ENCODE measurements at places on chromosomes 6 and 20.

- no peak for DNase-seq
These were observed 2.2 kb downstream of the BICRAL start for GRCh38 chr6:42783876-42784642.

DNA sequence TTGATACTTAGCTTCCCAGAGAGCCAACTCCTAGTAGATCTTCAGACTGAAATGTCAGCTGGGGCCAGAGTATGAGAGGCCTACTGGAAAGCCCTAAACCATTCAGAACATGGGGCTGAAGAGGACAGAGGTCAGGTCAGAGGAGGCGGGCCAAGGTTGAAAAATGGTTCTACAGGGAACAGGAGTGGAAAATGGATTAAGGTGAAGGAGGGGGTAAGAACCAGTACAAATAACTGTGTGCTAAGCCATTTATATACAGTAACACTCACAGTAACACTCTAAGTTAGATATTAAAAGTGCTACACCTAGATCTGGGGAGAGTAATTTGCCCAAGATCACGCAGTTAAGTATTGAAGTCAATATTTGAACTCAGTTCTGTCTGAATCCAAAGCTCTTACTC, 313.2 kb upstream of the MAP3K7 start:
- DNase-seq, result no peak

- DNase-seq, result no peak
These were observed 3.8 kb upstream of the CPXM1 start for GRCh38 chr20:2804041-2804828.

GRCh38 chr20:45039475-45039820, 61.5 kb downstream of the KCNS1 start:
- DNase-seq, result no peak

DNA sequence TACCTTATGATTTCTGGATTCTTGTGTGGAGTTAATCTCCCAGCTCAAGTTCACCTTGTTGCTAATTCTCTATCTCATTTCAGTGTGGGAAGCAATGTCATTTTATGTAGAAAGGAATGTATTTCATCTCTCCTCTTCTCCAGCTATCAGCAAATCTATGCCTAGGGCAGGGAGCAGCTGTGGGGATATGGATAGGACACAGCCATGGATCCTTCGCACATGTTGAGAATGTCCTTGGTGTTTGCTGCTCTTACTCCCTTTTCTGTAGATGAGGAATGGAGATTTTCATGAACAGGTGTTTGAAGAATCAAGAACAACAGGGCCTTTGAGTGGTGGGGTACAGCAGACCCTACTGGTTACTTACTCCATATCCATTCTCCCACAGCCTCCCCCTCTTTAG, 182.0 kb downstream of the UST start:
- DNase-seq, result no peak

DNA sequence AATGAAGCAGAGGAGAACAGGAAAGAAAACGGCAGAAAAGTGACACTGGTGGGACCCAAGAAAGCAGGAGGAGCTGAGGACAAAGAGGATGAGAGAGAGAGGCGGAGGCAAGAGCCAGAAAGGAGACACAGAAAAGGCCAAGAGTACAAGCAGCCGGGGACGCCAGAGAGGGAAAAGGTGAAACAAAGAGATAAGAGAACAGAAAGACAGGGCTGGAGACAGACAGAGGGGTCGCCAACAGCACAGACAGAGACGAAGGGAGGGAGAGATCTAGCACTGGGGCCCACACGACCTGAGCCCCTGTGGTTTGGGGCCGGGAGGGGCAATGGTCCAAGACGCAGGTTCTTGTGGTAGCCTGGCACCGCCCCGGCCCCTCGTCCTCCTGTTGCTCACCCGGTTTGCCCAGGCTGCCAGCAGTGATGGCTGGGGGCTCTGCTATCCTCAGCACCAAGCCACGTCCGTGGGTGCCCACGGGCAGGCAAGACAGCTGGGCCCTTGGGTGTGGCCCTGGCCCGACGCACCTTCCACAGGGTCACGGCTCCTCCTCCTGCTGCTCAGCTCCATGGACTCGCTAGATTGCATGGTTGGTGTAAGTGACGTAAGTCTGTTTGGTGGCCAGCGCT, 123.5 kb downstream of the GRM4 start:
- DNase-seq, result no peak
